ENCODE measurements at places on chromosomes 5 and 9.

DNA sequence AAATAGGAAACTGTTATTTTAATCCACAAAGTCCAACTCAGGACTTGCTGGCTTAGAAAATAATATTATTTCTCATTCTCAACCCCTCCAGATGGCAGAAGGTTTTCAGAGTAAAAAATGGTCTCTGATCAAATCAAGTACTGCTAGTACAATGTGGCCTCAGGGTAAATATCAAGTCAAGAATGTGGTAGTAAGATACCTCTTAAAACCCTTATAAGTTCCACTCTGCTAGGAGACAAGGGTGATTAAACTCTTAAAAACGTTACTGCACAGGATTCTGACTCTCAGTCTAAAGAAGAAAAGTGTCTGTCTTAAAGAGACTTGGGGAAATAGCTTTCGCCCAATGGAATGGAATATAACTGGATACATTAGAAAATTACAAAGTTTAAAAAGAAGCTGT lies 120.8 kb upstream of the PDE4D start:
- DNase-seq = no peak

DNA sequence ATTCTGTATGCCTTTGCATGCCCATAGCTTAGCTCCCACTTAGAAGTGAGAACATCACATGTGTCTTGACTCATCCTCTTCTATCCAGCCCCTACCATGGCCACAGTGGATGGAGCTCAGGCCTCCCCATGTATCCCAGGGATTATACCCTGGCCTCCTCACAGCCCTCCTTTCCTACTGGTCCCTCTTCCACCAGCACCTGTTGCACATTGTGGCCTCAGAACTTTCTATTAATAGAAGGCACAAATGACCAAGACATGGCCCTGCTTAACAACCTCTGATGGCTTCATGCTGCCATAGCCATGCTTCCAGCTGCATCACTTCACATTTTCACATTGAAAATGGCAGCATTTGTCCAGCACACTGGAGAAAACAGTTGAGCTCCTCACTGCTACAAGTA lies 315.4 kb downstream of the CDK5RAP2 start:
- DNase-seq = no peak

DNA sequence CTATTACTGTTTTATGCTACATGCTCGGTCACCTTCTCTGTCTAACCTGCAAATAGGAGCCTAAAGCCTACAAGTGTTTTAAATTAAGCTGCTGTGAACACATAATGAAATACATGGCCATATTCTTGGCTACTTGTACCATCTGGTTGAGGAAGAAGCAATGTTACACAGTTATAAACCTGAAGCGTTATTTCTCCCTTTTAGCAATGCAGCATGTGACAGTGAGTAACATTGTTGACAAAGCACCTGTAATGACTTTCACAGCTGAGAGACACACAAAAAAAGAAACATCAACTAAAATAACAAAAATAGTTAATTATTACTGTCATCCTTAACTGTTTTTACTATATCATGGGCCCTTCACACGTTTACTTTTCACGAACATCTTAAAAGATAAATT lies 146.9 kb downstream of the RORB start:
- no peak for DNase-seq

GRCh38 chr9:117434566-117434965 lies 19.7 kb upstream of the ASTN2 start:
- no peak for DNase-seq

DNA sequence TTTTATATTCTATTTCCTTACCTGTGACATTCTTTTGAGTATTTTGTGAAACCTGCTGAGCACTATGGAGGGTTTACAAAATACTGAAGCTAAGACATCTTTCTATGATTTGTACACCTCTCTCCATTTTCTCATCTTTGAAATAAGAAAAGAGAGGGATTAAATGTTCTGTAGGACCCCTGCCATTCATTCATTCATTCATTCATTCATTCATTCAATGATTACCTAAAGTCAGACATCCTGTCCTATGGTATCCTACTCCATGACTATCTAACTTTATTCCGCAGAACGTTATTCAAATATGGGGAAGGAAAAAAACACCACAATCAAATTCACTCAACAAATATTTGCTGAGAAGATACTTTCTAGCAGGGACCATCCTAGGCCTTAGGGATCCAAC lies 51.4 kb downstream of the AP3B1 start:
- no peak for DNase-seq

DNA sequence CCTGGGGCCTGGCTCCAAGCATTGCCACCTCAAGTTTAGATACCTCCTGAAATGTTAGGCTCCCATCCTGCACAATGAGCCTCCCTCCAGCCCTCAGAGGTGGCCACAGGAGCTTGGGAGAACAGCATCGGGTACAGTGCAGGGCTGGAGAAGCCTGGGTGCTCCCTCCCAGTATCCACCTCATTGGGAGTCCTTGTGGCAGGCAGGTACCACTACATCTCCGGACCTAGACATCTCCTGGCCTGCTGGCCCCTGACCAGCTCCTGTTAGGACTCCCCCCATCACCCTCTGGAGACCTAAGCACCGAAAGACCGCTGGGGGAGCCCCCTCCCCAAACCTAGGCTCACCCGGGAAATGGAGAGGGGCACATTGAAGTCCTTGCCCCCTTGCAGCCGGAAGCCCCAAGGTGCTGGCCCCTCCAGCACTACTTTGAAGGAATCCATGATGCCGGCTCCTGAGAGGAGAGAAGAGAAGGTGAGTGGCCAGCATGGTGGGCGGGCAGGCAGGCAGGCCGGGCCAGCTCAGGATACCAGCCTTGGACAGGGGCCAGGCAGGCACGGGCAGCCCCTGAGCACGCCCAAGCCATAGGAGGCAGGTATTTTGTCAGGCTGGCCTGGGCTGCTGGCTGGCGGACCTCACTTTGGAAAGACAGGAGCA lies 1.2 kb downstream of the PDLIM7 start:
- no peak for DNase-seq

GRCh38 chr9:138067613-138068367 lies 190.2 kb downstream of the CACNA1B start:
- no peak for DNase-seq

- DNase-seq = no peak
These were observed 539.8 kb upstream of the ZNF608 start for GRCh38 chr5:125286271-125286670.

GRCh38 chr5:18098691-18099090 lies 464.4 kb downstream of the TAF11L14 start:
- no peak for DNase-seq

GRCh38 chr9:92963831-92964606 lies 16.7 kb downstream of the FGD3 start:
- DNase-seq = peak; percentile 70

DNA sequence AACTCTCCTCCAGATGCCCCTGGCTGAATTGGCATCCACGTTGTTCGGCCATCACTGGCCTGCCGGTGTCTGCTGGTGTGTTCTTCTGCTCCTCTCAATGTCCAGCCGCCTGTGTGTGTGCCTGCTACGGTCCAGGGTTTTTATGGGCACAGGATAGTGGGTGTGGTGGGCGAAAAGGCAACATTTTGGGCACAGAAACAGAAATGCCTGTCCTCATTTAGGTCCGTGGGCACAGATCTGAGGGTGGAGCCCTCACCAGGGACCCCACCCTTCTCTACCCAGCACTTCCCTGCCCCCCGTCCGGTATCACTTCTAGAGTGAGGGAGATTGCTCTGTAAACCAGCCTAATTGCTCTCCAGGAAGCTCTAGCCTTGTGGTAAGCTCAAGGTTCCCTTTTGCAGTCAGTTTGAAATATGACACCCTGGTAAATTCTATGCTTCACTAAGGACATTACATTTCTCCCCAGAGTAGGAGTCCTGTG lies 410.1 kb downstream of the MAT2B start:
- DNase-seq = peak; percentile 29

GRCh38 chr9:89755821-89756220 lies 151.0 kb downstream of the GADD45G start:
- no peak for DNase-seq

DNA sequence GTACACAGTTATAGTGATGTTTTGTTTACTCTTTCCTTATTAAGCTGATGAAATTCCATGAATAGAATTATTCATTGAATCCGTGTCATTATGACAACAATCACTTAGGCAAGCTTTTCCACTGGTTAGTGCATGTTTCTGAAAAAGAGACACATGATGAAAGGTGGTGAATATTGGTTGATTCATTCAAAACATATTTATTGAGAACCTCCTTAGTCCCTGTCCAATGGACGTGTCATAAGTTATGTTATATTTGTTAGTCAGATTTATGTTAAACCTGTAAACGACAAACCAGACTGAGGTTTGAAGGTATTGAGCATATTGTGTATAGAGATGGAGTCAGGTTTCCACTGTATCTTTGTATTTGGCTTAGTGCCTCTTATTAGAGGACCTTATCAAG lies 1888.9 kb upstream of the CDH6 start:
- DNase-seq = no peak

DNA sequence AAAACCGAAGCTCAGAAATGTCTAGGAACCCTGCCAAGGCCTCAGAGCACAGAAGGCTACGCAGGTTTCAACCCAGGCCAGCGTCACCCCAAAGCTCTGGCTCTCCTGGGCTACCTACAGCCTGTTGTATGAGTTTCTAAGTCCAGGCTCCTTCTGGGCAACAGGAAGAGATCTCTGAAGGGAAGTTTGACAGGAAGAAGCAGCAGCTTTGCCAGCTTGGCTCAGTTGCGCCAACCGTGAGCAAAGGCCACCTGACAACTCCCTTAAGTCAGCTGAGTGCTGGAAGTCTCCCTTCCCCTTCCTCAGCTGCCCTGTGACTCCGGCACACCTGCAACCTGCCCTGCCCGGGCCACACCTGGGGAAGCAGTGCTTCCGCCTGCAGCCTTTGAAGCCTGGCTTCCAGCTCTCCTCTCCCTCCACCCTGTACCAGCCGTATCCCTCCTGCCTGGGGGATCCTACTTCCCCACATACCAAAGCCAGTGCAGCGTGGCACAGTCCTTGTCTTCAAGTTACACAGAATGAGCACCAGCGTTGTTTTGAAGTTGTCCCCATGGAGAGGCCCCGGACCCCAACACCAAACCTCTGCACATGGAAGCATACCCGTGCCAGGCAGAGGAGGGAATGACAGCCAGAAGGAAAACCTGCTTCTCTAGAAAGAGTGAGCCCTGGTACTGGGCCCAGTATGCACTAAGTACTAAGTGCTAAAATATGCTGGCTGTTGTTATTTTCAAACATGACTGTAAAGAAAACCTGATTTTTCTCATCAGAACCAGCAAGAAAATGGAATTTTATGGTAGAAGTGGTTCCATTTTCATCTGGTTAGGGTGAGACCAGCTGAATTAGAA lies 36.5 kb downstream of the SHB start:
- DNase-seq = no peak

DNA sequence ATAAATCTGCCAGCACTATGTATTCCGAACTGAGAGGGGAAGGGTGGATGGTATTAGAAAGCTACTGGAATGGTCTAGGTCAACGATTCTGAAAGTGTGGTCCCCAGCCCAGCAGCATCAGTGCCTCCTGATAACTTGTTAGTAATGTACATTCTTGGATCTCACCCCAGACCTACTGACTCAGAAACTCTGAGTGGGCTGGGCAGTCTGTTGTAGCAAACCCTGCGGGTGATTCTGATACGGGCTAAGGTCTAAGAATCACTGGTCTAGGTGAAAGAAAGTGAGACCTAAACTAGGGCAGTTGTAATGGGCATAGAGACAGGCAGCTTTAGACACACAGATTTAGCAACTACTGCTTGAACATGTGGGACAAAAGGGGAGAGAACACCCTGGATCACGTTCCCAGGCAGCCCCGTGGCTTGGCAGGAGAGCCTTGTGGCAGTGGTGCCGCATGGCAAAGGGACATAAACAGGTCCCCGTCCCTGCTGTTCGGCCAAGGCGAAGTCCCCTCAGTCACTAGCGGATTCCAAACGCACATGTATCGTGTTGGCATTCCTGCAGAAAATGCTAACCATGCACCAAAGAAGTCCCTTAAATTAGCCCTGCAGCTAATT lies 216.3 kb downstream of the TTLL11 start:
- no peak for DNase-seq

DNA sequence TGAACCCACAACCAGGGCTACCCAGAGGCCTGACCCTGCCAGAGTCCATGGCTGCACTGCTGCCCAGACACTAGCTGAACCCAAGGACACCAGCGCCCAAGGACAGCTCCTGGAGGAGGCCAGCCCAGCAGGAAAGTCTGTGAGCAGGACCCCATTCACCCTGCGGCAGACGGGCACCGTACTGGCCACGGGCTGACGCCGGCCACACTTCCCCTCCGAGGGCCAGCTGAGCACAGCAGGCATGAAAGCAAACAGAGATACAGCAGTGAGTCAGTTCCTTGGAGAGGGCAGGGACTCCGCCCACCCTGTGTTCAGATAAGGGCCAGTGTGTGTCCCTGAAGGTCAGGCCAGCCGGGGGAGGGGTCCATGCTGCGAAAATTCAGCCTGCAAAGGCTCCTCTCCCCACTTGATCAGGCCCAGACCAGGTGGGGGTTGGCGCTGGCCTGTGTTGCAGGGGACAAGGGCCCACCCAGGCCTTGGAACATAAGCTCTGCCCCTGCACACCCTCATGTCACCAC lies 3.2 kb downstream of the RNF208 start:
- no peak for DNase-seq

DNA sequence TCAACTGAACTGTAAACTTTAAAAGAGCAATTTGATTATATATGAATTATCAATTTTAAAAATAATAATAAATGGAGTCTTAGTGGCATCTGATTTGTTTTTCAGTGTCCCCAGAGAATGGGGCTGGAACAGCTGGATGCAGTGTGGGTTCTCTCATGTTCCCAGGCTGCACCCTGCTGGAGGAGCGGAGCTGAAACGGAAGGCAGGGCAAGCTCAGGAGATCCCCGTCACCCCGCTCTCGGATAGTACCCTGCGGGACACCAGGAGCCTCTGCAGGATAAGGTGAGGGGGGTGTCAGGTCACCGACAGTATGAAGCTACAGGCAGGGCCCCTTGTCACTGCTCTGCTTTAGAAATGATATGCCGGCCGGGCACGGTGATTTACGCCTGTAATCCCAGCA lies 57.3 kb downstream of the S1PR3 start:
- DNase-seq = no peak

DNA sequence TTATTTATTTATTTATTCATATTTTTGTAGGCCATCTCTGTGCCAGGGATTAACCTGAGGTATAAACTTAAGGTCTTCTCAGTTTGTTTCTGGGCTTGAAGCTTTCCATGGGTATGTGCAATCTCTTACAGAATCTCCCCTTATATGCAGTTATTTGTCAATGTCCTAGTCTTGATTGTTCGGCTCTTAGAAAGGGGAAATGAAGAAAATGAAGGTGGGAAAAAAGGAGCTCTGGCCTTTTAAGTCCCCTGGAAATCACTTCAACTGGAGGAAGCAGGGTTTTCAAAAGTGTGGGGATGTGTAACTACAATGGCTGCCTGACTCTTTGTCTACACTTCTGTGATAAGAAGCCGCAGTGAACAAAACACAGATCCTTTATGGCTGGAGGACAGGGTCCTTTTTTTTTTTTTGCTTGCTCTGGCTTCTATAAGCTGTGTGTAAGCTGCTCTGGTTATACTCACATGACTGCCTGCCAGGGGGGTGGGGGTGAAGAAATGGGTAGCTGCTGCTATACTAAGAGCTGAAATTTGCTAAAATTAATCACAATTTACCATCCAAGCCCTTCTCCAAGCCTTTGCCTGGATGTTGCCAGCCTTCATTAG lies 33.7 kb downstream of the CENPP start:
- no peak for DNase-seq

GRCh38 chr5:180396926-180397325 lies 43.8 kb upstream of the GFPT2 start:
- DNase-seq = peak; percentile 2

Measured in GM20000 (cell line).